ENCODE measurements at places on chromosomes 2 and 18. TPM values are rescaled to one million over a fixed set of nuclear protein-coding genes. Genes with fewer than 3 reads are reported as not detected.

GALNT13 gene
- 0.52 TPM for total RNA-seq

PLA2R1 gene
- total RNA-seq, result 0.16 TPM

STK36 gene
- total RNA-seq, result 17.7 TPM

ERICH2 gene
- 0.87 TPM for total RNA-seq

FECH gene
- total RNA-seq, result 14.6 TPM

KCNJ3 gene
- total RNA-seq, result 0.87 TPM

SERPINB2 gene
- 2.0 TPM for total RNA-seq

ATP6V1C2 gene
- total RNA-seq, result 0.09 TPM

MATN3 gene
- not detected for total RNA-seq

SLC39A6 gene
- total RNA-seq, result 14.6 TPM

VSNL1 gene
- total RNA-seq, result 0.66 TPM

SUCLG1 gene
- 49.6 TPM for total RNA-seq

SPDYA gene
- total RNA-seq, result 0.49 TPM

RGPD4 gene
- 0.21 TPM for total RNA-seq

YES1 gene
- total RNA-seq, result 31.2 TPM

ALK gene
- total RNA-seq, result 0.17 TPM

SNED1 gene
- 6.6 TPM for total RNA-seq

UGT1A9 gene
- total RNA-seq, result 0.09 TPM

SMC6 gene
- 4.9 TPM for total RNA-seq

MROH2A gene
- total RNA-seq, result not detected

PAIP2B gene
- 40.3 TPM for total RNA-seq

PTH2R gene
- 0.31 TPM for total RNA-seq

GAL3ST2 gene
- not detected for total RNA-seq

PCGF1 gene
- total RNA-seq, result 12.0 TPM

KATNAL2 gene
- total RNA-seq, result 1.3 TPM

CABYR gene
- 0.20 TPM for total RNA-seq

SLC4A5 gene
- 0.60 TPM for total RNA-seq

SDC1 gene
- 27.2 TPM for total RNA-seq

PROKR1 gene
- total RNA-seq, result not detected

PPP1R1C gene
- total RNA-seq, result 1.6 TPM

DNAJC5G gene
- not detected for total RNA-seq

SALL3 gene
- total RNA-seq, result not detected
